ENCODE measurements at places on chromosomes 5 and 9.
A peak's percentile ranks its signal among the peaks of the same experiment; 100 is the strongest.

DNA sequence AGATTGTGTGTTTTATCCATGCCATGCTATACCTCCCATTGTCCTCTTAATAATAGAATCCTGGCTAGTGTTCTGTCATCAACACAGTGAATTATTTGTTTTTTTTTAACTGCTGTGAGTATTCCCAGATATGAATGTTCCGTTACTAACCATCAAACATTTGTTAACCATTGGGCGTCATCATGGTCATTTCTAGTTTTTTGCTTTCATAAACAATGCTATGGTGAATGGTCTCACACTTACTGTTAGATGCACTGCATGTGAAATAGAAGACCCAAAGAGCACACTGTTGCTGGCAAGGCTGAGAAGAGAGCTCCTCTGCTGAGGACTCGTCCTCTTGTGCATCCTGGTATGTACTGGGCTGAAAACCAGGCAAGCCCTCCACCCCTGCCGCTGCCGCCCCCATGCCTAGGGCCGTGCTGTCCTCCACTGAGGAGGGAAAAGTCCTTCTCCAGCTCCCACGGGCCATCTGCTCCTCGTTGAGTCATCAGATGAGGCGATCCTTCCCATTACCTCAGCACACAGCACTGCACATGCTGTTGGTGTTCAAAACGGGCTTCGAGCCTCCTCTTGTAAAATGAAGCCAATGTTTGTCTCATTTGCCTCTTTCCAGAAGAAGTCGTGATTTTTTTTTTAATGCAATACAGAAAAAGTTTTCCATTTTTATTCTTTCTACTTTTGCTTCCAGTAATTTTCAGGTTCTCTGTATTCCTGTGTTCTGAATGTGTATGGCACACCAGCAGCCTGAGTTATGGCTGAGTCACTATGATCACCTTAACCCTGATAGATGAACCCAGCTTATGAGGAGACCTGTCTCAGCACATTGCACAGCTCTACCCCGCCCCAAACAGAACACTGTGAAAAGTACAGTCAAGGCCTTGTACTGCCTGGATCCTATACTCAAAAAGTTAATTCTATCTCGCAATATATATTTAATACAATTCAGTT, 219.0 kb downstream of the AOPEP start:
- no peak for DNase-seq

DNA sequence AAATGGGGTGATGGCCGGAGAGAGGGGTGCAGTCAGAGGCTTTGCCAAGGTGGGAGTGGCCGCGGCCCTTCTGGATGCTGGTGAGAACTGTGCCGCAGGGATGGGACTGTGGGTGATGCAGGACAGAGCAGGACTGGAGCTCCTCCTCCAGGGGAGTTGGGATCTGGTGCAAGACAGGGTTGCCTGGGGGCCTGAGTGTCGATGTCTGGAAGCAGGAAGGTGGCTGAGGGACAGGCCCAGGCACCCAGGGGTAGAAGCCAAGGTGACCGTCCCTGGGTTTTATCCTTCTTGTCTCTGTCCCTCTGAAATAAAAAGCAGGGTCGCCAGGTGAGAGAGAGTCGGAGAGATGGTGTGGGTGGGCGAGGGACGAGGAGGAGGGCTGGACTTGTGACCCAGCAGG, 89.1 kb upstream of the IER5L start:
- no peak for DNase-seq

- DNase-seq: no peak
Observed at GRCh38 chr9:108671794-108672193, 184.0 kb downstream of the ACTL7B start.

- DNase-seq: no peak
Observed at GRCh38 chr5:180644825-180645273, 4.6 kb downstream of the FLT4 start.

GRCh38 chr9:101126556-101126955, 98.0 kb downstream of the PLPPR1 start:
- DNase-seq: no peak

DNA sequence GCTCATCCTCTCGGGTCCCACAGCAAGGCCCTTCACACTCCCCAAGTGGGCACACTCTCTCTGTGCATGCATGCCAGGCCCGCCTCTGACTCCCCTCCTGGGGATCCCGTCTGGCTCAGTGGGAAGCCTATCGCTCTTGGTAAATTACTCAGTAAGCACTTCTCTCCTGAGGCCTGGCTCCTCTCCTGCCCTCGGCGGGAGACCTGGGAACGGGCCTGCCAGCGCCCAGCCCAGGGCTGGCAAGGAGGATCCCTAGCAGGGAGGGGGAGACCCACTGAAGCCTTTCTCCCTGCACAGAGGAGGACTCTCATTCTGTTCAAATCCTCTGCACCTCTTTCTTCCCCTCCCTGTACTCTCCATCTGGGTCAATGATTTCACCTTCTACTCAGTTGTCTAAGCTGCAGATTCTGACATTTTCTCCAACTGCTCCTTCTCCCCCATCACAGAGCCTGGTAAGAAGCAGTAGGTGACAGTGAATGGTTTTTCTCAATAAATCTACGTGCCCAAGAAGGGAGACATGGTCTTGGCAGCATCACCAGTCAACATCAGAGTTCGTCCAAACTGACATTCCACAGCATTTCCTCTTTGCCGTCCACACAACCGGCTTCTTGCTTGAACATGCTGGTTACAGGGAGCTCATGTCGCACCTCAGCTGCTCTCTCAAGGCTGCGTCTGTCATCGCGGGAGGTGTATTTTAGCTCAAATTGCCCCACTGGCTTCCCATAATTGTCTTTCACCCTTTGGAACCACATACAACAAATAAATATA, 81.9 kb downstream of the GPR21 start:
- no peak for DNase-seq

DNA sequence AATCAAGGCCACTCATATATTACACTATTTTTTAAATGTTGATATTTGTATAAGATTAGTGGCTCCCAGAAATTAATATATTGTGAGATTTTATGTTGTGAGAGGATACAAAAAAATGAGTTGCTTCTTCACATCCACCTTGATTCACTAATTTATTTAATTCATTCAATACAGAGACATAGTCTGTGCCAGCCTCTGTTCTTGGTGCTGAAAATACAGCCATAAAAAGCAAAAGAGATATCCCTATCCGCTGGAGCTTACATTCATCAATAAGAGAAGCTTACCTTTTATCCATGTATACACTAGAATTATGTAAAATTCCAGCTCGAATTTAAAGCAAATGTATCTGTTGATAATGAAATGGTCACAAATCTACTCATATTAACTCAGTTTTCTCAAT, 92.2 kb upstream of the GABRG2 start:
- DNase-seq: no peak

GRCh38 chr5:113660206-113660605, 146.7 kb downstream of the YTHDC2 start:
- no peak for DNase-seq

DNA sequence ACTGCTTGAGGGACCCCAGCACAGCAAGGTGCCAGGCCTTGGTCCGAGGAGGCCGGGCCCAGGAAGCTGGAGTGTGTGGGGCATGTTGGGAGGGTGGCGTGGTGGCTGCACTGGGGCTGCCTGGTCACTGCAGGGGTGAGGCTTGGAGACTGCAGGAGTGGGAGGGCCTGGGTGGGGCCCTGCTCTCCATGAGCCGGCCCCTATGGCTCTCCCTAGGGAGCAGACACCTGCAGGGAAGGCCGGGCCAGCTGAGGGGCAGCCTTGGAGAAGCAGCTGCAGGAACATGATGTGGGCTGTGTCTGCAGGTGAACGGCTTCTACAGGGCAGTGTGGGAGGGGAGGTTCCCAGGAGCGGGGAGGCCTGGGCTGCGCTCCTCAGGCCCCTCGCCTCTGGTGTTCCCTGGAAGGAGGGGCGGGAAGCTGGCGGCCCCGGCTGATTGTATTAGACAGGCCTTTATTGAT, 41.7 kb upstream of the TMEM250 start:
- no peak for DNase-seq

DNA sequence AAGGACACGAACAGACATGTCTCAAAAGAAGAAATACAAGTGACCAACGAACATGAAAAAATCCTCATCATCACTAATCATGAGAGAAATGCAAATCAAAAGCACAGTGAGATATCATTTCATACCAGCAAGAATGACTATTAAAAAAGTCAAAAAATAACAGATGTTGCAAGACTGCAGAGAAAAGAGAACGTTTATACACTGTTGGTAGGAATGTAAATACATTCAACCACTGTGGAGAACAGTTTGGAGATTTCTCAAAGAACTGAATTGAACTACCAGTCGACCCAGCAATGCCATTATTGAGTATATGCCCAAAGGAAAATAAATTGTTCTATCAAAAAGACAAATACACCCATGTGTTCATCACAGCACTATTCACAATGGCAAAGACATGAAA, 45.7 kb downstream of the FXN start:
- no peak for DNase-seq

- no peak for DNase-seq
Observed at GRCh38 chr9:123435471-123435870, 79.5 kb downstream of the CRB2 start.

- DNase-seq: peak; percentile 79
Observed at GRCh38 chr5:151115272-151115905, 34.6 kb upstream of the TNIP1 start.

DNA sequence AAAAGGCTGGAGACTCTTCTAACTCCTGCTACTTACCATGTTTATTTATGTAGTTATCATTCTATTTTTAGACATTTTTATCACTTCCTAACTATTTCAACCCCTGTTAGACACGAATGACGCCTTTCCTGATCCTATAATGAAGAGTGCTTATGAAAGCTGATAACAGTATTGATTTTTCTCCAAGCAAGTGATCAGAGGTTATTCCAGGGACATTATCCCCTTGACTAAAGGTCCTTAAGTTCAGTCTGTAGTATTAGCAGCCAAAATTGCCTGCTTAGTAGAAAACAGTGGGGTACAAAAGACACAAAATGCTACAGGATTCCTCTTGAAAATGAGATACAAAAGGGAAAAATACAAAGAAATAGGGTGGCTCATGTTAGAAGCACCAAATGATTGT, 235.6 kb downstream of the DNAH5 start:
- no peak for DNase-seq

- no peak for DNase-seq
Observed at GRCh38 chr5:151947931-151948608, 23.4 kb upstream of the GLRA1 start.

GRCh38 chr5:55344392-55344992, 36.7 kb downstream of the MTREX start:
- peak; percentile 69 for DNase-seq

DNA sequence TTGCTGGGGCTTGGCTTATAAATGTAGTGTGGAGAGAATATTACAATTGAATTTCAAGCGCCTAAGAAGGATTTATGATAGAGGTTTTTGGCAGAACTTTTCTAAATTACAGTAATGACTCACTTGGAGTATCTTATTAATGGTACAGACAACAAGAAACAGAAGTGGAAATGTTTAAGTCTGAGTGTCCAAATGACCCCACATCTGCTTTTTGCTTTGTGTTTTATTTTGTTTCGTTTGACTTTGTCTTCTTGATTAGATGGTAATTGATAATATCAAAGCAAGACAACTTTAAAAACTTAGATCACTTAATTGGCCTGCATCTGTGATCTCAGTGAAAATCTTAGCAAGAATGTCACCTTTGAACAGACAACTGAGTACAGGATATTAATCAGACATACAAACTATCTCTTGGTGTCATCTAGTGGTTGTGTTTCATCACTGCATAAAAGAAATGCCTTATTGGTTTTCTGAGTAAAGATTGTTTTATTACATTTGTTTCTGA, 577.4 kb downstream of the ISL1 start:
- peak; percentile 9 for DNase-seq

GRCh38 chr5:142725231-142726187, 39.6 kb upstream of the FGF1 start:
- no peak for DNase-seq

- no peak for DNase-seq
Observed at GRCh38 chr5:79423296-79423695, 90.6 kb downstream of the HOMER1 start.

GRCh38 chr9:134071149-134071548, 3.3 kb upstream of the BRD3 start:
- DNase-seq: no peak

GRCh38 chr5:116176121-116176520, 91.3 kb downstream of the COMMD10 start:
- DNase-seq: no peak

DNA sequence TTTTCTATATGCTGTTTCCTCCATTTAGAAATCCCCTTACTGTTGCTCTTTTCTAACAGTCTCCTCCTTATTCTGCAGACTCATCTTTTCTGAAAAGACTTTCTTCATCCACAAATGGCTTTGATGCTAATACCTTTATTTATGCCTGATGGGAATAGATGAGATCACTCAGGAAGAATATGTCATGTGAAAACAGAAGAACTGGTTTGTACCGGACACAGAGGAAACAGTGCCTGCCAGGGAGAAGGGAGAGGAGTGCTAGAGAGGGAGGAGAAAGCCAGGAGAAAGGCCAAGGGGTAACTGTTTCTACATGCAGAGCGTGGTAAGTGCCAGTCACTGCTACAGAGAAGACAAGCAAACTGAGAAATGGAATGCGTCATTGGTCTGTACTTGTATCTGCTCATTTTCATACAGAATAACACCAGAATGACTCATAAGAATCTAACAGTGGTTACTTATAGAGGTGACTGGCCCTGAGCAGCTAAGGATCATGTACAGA, 45.9 kb upstream of the PJA2 start:
- DNase-seq: peak; percentile 64

DNA sequence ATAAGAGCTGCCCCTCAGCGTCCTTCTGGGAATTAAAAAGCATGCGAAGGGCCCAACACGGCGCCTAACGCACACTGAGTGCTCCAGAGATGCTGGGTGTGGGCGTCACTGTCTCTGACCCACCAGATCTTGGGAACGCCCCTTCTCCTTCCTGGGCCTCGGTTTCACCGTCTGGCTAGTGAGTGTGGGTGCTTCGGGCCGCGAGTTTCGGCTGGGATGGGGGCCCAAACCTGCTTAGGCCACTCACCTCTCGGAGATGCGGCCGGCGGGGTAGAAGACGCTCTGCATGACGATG, 3.7 kb downstream of the PIP5KL1 start:
- DNase-seq: no peak

DNA sequence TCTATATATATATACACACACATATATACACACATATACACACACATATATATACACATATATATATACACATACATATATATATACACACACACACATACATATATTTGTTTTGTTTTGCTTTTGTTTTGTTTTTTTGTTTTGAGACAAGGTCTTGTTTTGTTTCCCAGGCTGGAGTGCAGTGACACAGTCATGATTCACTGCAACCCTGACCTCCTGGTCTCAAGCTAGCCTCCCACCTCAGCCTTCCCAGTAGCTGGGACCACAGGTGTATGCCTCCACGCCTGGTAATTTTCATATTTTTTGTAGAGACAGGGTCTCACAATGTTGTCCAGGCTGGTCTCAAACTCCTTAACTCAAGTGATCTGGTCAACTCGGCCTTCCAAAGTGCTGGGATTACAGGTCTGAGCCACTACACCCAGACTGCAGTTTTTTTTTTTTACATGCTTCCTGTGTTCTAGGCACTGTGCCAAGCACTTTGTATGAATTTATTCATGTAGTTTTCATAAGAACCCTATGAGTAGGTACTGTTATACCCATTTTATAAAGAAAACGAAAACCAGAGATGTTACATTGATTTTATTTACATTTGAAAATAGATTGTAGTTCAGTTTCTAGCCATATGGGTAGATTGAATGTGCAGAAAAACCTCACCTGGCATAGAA, 120.7 kb downstream of the PBX3 start:
- DNase-seq: no peak

- DNase-seq: no peak
Observed at GRCh38 chr9:120694559-120694958, 19.7 kb downstream of the MEGF9 start.

GRCh38 chr5:103993031-103993430, 430.4 kb upstream of the NUDT12 start:
- DNase-seq: no peak

- DNase-seq: peak; percentile 71
Observed at GRCh38 chr5:134184155-134185135, 7.7 kb upstream of the SKP1 start.

Data from KBM-7 (cell line).